Hematopoietic multipotent progenitor cell treated with erythropoietin and hydrocortisone succinate and interleukin-3 and kit ligand, for 6 days (in vitro differentiated cells): ENCODE measurements at places on chromosomes 3 and 15.

DNA sequence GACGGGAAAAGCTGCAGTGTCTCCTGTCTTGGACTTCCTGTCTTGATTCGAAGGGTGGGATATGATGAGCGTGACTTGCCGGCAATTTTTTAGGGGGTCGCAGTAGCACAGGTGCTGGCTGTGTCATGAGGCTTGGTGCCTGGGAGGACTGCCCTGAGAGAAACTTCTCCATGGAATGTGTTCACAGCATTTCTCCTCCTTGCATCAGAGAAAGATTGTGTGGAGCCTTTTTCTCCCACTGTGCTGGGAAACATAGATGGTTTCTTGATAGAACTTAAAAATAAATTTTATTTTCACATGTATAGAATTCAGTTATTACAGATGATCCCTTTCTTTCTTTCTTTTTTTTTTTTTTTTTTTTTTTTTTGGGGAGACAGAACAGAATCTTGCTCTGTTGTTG, 121.4 kb downstream of the KLHL25 start:
- no peak for DNase-seq

- peak; percentile 36 for DNase-seq
Observed at GRCh38 chr3:57078635-57079473, 18.4 kb downstream of the SPATA12 start.

GRCh38 chr3:167032267-167032876, 347.7 kb downstream of the ZBBX start:
- peak; percentile 51 for DNase-seq

GRCh38 chr15:96948981-96949380, 618.5 kb downstream of the NR2F2 start:
- no peak for DNase-seq

- DNase-seq: no peak
Observed at GRCh38 chr3:143146486-143147274, 27.1 kb downstream of the CHST2 start.

DNA sequence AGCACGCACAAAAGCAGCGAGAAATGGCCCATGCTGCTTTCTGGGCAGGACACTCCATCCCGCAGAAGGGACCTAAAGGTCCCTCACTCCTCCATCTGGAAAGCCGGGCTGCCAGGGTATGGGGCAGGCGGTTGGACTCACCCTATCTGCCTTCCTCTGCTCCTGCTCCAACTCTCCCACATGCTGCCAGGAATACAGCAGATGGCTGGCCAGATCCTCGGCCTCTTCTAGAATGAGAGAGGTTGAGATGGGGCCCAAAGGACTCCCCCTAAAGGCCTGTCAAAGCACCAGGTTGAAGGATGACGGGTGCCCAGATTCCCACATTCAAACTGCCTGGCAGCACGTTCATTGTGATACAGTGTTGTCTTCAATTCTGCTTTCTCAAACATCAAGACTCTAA, 85.1 kb upstream of the C2CD4B start:
- DNase-seq: no peak

DNA sequence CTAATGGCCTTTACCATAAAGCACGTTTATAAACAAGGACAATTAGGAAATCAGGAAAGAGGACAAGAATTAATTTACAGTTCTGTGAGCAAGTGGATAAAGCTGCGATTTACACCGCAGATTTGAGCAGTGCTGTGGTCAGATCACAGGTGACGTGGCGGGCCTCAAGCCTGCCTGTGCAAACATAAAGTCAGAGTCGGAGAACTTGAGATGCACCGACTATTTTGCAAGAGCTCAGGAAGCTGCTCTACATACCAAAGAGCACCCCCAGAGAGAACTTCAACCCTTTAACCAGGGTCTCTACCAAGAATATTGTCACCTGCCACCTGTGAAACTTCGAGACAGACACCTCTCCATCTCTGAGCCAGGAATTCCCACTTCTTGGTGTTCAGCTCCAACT, 35.7 kb downstream of the MECOM start:
- DNase-seq: no peak

GRCh38 chr3:128463771-128464170, 2.9 kb downstream of the DNAJB8 start:
- DNase-seq: no peak

DNA sequence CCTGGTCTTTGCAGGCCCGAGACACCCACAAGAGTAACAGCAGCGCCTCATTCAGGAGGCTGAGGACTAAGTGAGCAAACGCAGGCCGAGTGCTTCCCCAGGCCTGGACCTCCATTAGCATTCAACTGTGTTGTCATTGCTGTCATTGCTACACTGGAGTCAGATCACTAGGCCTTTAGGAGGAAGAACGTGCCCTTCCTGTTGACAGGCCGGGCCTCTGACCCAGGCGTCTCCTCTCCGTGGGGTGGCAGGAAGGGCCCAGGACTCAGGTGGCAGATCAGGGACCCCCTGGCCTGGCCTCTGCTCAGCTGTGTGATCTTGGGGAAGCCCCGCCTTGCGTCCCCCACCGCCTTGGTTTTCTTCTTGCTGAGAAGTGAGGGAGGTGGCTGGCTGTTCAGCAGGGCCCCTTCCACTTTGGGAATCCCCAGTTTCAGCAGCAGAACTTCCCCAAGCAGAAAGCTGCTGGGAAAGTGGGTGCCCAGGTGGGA, 19.1 kb downstream of the ZDHHC19 start:
- peak; percentile 75 for DNase-seq

GRCh38 chr3:70989174-70989573, 594.4 kb downstream of the FOXP1 start:
- no peak for DNase-seq

GRCh38 chr3:99012051-99012450, 110.6 kb upstream of the DCBLD2 start:
- DNase-seq: no peak

GRCh38 chr15:96462768-96463750, 132.6 kb downstream of the NR2F2 start:
- no peak for DNase-seq

GRCh38 chr3:5232570-5232969, 45.1 kb downstream of the EDEM1 start:
- no peak for DNase-seq

DNA sequence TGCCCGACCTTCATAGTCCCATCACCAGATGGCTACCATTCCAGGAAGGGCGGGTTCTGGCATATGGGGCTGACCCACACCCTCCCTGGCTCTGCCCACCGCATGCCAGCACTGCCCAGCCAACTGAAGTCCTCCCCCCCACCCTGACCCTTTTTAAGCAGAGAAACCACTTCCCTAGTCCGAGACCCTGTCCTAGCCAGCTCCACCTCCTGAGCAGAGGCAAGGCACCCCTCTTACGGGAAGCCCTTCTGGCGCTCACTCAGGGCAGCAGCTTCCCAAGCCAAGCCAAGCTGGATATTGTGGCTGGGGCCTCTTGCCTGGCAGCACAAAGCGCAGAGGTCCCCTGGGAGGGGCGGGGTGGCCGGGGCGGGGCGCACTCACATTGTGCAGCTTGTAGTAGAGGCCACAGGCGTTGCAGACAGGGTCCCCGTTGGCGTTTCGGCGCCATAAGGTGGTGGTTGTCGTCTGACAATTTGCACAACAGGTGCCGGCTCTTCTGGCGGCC, 11.5 kb downstream of the GATA2 start:
- DNase-seq: peak; percentile 51

- no peak for DNase-seq
Observed at GRCh38 chr3:12179441-12179840, 20.7 kb upstream of the TIMP4 start.

DNA sequence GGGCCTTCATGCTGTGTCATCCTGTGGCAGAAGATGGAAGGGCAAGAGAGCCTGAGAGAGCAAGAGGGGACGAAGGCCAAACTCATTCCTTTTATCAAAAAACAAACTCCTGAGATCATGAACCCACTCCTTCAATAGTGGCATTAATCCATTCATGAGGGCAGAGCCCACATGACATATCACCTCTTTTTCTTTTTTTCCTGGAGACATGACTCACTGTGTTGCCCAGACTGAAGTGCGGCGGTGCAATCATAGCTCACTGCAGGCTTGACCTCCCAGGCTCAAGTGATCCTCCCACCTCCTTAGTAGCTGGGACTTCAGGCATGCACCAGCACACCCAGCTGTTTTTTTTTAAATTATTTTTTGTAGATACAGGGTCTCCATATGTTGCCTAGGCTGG, 92.0 kb upstream of the RNU6-1 start:
- DNase-seq: no peak

- peak; percentile 69 for DNase-seq
Observed at GRCh38 chr3:9398700-9399336, 1.4 kb downstream of the SETD5 start.

DNA sequence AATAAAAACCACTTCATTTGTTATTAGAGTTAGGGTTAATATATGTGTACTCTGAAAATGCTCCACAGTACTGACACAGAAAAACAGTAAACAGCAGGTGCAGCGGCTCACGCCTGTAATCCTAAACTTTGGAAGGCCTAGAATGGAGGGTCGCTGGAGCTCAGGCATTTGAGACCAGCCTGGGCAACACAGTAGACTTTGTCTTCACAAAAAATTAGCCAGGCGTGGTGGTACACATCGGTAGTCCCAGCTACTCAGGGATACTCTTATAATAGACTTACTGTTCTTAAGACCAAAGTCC, 40.3 kb downstream of the UACA start:
- DNase-seq: no peak

DNA sequence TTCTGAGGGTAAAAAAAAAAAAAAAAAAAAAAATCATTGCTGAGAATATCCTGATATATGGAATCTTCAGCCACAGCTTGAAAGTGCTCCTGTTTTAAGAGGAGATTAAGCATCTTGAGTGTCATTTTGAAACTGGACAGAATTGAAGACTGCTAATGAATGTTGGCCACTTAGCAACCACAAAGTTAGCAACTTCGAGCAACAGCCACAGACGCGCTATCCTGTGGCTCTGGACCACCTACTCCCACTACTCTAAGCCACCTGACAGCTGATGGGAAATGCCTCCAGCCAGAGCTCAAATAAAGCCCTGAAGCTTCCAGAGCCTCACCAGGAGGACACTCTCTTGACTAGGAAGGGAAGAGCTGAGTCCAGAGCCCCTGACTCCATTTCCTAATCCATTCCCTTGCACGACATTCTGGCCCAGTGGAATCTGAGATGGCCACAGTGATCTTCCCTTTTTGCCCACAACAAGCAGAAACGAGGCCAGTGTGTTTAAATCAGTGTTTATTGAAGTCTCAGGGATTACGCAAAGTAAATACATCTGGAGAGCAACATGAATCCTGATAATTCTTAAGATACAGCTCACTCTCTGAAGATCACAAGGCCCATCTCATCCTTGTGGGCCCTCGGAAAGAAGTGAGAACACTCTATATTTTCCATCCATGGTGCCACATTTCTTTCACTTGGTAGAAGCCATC, 58.6 kb downstream of the TMEM212 start:
- DNase-seq: no peak

- DNase-seq: no peak
Observed at GRCh38 chr3:188262913-188263683, 109.1 kb downstream of the LPP start.

DNA sequence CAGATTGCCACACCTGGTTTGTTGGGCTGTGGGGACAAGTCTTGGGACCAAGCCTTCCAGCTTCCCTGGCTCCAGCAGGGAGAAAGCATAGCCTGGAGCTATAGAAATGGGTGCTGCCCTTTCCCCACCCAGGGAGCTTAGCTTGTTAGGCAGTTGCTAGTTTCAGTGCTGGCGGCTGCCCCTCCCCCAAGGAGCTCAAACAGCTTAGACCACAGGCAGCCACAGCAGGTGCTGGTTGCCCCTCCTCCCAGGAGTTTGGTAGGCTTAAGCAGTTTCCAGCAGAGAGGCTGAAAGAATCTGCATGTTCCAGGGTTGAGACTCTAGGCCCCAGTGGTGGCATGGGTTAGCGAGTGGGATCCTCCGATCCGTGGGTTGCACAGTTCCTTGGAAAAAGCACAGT, 889.7 kb downstream of the IGSF11 start:
- DNase-seq: no peak

GRCh38 chr15:75891895-75892294, 11.8 kb upstream of the FBXO22 start:
- peak; percentile 44 for DNase-seq

DNA sequence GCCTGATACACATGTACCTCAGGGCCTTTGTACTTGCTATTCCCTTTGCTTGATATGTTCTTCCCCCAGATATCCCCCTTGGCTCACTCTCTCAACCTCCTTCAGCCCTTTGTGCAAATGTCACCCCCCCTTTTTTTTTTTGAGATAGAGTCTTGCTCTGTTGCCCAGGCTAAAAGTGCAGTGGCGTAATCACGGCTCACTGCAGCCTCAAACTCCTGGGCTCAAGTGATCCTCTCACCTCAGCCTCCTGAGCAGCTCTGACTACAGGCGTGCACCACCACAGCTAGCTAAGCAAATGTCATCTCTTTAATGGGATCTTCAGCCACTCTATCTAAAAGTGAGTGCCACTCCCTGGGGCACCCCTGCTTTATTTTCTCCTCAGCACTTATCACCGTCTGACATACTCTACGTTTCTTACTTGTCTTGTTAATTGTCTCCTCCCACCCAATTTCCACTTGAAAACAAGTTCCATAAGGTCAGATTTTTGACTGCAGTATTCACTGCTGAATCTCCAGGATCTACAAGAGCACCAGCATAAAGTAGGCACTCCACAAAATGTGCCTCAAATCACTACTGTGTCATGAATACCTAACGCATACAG, 14.6 kb downstream of the IP6K2 start:
- peak; percentile 60 for DNase-seq

DNA sequence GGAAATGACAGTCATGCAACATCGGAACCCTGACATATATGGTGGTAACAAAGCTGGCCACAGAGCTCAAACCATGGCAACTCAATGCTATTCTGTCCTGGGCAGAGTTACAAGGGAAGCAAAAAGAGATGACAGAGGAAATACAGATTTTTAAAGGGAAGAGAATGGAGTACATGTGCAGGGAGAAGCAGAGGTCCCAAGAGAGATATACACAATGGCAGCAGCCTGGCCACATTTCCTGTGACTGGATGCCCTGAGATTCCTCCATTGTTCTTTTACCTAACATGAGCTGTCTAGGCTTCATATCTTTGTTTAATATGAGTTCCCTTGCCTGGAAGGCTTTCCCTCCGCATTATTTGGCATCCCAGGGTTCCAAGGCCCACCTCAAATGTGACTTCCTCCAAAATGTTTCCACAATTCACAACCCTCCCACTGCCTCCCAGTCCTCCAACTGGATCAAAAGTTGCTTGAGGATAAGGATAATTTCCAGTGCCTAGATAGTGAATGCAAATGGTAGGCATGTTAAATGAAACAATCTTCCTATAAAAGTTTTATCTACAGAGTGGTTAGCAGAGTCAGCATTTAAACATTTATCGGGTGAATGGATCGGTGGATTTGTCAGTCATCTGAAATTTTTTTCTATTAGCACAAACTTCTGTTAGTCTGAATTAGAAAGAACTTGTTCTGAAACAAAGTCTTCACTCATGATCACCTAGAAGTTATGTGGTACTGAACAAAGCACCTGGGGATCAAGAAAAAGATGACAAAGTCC, 86.2 kb downstream of the DHX30 start:
- DNase-seq: no peak
